ENCODE measurements at places on chromosomes 1 and 21.

DNA sequence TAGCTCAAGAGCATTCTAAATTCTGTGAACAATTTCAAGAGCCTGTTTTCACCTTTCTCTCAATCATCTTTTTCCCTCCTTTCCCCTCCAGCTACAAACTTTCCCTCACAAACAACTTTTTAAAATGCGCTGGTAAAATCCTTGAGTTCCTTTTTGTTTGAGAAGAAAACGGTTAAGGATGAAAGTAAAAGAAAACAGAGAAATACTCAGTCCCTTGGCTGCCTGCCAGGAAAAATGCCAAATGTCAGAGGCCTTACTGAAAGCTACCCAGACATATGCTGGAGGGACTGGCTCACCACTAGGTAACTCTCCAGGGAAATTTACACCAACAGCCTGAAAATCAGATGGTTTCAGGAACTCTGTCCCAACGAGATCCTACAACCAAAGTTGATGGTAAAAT, 11.0 kb upstream of the SERBP1 start:
- DNase-seq: no peak

GRCh38 chr1:86573763-86574484, 27.0 kb downstream of the CLCA4 start:
- no peak for DNase-seq

GRCh38 chr1:157739229-157739901, 37.6 kb downstream of the FCRL2 start:
- no peak for DNase-seq

DNA sequence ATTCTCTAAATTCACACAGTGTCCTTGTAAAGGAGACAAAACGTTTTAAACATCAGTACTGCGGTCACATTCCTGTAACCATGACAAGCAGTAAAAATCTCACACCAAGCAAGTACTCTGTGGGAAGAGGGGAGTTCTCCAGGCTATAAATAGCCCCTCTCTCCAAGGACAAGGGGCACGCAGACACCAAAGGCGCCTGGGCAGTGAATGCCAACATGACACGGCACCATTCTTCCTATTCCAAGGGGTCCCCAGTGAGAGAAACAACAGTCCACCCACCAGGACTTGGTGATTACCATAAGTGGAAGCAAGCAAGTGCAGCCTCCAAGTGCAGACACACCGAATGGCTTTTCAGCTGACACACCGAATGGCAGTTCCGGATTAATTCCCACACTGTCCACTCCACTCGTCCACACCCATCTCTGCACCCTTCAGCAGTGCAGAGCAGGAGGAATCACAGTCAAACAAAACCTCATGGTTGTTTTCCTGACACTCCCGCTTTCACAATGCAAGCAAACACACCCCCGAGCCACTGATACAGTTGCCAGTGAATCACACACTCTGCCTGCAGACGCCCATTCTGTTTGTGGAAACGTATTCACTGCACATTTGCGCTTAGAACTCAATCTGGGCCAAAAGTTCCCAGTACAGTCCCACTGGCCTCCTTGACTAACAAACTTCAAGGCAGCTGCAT, 1.8 kb downstream of the PTTG1IP start:
- peak; percentile 16 for DNase-seq

GRCh38 chr1:201559679-201560162, 20.8 kb downstream of the NAV1 start:
- no peak for DNase-seq

GRCh38 chr1:179955287-179955680, 674 bp downstream of the CEP350 start:
- no peak for DNase-seq

DNA sequence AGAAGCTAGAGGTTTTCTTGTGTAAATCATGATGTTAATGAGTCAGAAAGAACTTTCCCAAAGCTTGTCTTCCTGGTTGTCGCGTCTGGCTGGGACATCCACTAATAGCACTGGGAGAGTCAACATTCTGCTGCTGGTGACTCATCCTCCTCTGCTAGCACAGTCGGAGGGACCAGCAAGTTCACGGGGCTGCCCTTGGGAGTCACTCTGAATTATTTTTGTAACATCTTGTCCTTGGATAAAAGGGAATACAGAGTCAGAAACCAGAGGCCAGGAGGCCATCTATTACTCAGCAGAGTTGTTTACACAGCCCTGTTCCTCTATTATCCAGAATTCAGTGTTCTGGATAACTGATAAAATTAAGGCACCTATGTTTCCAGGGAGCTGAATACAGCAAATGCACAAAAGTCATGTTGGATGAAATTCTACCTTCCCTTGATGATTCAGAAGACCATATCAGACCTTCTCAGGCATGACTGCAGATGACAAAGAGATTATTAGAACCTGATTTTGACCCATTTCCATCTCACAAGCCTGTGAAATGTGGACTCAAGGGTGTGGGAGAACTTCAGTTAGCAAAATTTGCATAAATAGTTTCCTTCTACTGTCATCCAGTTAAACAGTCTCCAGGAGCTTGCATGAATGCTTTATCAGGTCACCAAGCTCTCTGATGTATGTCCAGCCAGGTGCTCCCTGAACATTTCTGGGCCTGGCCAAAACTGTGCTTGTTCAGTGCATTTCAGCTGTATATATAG, 68.1 kb downstream of the JAK1 start:
- peak; percentile 52 for DNase-seq

GRCh38 chr1:116127123-116127847, 16.1 kb downstream of the MAB21L3 start:
- no peak for DNase-seq

DNA sequence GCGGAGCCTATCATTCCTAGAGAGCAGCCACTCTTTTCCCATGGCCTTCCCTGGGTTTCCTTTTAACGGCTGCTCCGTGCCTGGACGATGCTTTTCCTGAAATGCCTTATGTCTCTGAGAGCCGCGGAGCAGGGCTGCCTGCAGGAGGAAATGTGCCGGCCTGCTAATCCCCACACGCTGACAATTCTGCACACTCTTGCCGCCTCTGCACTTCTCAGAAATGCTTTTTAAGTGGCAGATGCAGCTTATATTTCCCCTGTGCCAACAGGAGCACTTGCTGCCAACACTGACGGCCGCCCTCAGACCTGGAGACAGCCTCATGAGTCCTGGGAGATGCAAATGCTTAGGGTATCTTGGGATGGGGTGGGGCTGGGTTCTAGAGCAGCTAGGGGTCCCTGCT, 253.2 kb downstream of the GRIK3 start:
- no peak for DNase-seq

GRCh38 chr1:27298632-27299384, 23.2 kb upstream of the TMEM222 start:
- DNase-seq: no peak

DNA sequence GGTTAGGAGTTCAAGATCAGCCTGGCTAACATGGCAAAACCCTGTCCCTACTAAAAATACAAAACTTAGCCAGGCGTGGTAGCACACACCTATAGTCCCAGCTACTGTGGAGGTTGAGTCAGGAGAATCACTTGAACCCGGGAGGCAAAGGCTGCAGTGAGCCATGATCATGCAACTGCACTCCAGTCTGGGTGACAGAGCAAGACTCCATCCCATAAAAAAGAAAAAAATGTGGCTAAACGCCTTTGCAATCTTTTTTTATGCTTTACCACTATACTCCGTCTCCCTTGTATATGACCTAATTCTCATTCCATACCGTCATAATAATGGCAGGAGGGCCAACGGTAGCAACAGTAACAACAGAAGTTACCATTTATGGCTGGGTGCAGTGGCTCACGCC, 109.5 kb downstream of the ASH1L start:
- DNase-seq: no peak

DNA sequence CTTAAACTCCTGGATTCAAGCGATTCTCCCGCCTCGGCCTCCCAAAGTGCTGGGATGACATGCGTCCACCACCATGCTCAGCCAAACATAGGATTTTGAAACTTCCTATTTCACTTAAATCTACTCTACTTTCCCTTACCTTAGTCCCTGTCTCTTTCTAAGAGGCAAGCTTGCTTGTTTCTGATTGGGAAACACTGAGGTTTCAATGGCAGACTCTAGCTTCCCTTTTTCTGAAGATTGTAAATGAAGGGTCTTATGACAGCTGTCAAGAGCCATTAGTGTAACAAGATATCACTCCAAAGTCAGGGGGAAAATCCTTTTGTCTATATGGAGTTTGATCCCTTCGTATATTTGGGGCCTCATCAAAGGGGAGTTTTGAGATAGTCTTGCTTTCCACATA, 23.5 kb upstream of the LMO4 start:
- DNase-seq: no peak

- DNase-seq: no peak
Observed at GRCh38 chr1:21520899-21521716, 11.9 kb downstream of the ALPL start.

GRCh38 chr1:45429561-45430159, 61.3 kb downstream of the TESK2 start:
- no peak for DNase-seq

DNA sequence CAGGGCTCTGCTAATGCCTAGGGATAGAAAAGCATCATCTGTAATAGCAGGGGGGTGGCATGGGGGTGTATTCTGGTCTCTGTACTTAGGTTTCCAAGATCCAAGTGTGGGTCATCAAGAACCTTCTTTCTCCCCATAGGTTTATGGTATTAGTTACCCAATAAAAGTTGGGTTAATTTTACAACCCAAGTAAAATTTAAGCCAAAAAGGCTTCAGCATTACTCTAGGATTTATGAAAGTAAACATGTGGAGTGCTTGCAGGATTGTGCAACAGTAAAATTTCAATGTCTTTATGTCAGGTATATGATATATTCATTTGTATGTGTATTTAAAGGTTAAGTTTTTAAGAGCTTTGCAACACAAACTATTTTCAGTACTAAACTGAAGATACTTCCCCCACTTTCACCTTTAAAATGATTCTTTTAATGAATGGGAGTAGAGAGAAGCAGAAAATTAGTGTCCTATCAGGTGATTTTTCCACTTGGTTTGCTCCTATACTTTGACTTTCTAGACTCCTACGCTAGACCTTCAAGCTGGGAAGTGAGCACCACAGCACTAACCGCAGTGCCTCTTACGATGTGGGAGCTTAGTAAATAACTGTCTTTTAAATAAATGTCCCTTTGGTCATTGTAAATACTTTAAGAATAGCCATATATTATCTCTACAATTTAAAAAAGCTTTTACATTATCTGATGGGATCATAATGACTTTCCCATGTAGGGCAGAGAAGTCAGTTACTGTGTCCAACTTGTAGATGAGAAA, 67.8 kb upstream of the UBE2U start:
- no peak for DNase-seq

Data from fibroblast of skin of left quadriceps (primary cell).